NT2/D1 (cell line): ENCODE measurements at places on chromosomes 1 and 21.

DNA sequence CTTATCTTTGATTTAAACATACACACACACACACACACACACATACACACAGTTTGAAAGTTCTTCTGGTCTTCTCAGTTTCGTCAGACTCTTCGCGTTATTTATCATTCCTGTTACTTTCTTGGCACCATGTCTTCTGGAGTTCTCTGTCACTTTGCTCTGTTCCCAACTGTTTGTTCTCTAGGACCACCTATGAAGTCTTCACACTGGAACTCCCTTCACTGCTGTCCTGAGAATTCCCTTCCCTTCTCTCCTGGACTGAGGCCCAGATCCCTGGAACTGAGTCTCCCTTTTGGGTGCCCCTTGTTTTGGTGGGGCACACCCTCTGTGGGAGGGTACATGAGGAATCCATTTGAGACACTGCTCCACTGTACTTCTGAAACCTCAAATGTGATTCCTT, 30.5 kb downstream of the ALG14 start:
- no peak for DNase-seq

DNA sequence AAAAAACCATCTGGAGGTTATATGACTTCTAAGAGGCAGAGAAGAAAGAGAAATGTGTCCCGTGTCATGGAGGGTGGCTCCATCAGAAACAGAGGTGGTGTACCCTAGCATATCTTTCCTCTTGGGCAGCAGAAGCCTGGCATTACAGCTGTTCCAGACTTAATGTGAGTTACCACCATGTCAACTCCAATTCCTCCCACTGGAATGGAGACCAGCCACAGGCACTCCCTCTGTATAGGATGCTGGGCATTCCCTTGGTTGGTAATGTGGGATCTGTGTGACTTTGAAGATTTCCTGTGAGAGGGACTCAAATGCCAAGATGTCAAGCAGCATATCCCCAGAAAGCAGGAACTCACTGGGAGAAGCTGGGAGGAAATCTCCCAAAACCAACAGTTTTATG, 77.1 kb upstream of the COG2 start:
- no peak for DNase-seq

DNA sequence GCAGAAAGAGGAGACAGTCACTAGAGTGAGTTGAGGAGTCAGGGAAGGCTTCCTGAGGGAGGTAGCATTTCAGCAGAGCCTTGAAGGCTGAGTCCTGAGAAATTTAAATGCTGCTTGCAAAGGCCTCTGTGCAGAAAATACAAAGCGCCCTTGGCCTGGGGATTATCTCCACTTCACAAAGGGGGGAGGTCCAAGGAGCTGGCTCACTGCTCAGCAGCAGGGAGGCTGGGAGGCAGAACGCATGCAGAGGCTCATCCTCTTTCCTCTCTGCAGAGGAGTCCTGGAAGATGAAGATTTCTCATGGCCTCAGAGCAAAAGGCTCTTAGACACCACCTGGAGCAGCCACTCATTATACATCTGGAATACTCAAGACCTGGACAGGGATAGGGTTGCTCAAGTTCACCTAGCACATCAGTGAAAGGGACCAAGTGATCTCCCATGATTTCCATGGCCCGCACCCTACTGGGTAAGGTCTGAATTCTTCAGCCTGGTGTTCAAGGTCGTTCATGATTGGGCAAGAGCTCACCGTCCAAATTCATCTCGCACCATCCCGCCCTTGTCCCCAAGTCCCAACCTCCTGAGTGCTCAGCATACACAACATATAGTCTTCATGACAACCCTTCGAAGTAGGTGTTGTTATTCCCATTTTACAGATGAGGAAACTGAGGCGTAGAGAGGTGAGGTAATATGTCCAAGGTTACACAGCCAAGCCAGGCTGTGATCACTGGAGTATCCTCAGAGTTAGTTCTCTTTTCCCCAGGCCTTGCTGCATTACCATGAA, 9.0 kb downstream of the SLC1A7 start:
- no peak for DNase-seq

DNA sequence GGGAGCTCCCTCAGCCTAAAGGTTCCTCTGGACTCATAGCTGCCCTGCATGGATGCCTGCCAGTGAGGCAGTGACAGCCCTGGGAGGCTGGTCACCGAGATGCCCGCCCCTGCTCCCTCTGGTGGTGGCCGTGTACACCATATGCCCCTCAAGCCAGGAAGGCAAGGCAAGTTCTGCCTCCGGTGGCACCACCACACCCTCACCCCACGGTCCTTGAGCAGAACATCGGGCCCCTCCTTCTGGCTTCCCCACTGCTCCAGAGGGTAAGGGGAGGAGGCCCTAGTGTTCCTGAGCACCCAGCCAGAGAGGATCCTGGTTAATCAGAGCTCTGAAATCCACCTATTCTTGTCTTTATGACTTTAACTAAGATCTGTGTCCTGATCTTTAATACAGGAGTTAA, 1.5 kb upstream of the S100A14 start:
- DNase-seq, result no peak
